Activated T-cell treated with anti-CD3 and anti-CD28 coated beads, Interleukin-2, amount 50 U/mL, for 4 hours (primary cell): ENCODE measurements at places on chromosomes 7 and 10. TPM values are rescaled to one million over a fixed set of nuclear protein-coding genes. Genes with fewer than 3 reads are reported as not detected.

DNA sequence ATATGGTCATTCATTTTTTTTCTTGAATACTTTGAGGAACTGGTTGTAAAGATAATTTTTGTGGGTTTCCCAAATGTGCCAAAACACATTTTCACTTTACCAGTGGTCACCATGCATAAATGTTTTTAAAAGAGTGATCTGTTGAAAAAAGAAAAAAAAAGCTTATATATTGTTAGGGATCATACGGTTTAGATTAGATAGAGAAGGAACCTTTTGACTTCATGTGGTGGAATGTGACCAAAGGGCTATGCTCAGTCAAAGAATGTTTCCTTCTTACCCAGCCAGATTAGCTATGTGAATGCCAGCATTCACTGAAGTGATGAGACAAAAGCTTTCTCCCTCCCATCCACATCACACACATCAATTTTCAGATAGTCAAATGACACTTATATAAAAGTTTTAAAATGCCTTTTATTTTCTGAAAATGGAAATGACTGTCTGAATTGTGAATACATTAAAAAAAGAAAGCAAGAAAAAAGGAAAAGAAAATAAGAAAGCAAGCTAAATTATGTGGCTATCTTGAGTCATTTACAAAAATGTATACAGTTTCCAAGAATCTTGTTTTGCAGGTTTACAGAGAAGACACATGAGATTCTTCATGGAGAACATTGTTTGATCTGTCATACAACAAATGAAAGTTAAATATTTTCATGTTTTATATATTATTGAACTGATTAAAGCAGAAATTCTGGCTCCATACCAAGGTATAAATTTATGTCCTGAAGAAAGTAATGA is 8.6 kb upstream of the CPED1 start:
- no peak for DNase-seq

GRCh38 chr10:3943695-3944257 is 158.8 kb upstream of the KLF6 start:
- no peak for DNase-seq

DNA sequence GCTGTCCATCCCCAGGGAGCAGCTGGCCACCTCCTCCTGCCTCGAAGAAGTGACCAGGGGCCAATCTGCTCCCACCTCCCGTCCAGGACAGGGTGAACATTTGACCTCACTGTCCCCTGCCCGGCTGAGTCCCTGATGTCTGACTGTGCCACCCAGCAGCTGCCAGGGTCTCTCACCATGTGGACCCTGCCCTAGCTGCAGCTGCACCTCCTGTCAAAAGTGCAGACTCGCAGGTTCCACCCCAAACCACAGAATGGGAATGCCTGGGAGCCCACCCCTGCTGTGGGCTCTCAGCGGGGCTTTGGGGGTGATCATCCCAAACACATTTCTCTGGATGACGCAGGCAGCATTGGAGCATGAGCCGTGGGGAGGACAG is 86.1 kb downstream of the RGS10 start:
- DNase-seq = no peak

GRCh38 chr10:124579011-124579399 is 117.4 kb downstream of the LHPP start:
- no peak for DNase-seq

Gene KIF11
- 4.6 TPM for total RNA-seq

Gene ANTXRL
- total RNA-seq = not detected

Gene SLC37A3
- 44.0 TPM for total RNA-seq

Gene OR2A42
- not detected for total RNA-seq

GRCh38 chr10:24223953-24224352 is 15.0 kb downstream of the KIAA1217 start:
- no peak for DNase-seq

Gene SYT15B
- 0.11 TPM for total RNA-seq

GRCh38 chr7:36310897-36311296 is 78.8 kb upstream of the ANLN start:
- DNase-seq = no peak

DNA sequence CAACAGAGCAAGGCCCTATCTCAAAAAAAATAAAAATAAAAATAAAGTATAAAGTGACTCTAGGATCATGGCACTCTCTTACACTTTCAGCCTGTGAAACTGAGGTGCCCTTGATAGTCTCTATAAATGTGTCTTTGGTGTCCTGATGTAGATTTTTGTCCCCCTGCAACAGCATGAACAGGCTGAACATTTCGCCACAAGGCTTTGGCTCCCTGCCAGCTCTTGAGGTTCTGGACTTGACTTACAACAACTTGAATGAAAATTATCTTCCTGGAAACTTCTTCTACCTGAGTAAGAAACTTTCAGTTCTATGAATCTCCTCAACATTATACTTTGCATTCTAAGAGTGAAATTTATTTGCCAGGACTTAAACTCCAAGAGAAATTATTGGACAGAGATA is 48.1 kb upstream of the BMS1 start:
- DNase-seq = no peak

DNA sequence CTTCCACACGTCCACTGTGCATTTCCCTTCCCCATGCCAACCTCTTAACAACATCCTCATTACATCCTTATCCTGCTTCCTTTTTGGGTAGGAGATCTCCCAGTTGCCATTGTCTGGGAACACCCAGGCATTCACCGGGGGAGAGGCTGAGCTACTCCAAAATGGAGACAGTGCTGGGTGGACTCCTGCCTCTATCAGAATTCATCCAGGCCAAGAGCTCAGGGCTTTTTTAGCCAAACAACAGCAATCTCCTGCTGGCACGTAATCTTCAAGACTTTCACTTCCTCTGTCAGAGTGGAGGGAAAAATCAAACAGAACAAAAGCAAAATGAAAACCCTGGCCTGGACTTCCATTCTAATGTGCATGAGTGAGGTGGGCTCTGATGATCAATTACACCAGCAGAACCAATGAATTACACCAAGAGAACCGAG is 245.0 kb downstream of the PRPF18 start:
- DNase-seq = no peak

DNA sequence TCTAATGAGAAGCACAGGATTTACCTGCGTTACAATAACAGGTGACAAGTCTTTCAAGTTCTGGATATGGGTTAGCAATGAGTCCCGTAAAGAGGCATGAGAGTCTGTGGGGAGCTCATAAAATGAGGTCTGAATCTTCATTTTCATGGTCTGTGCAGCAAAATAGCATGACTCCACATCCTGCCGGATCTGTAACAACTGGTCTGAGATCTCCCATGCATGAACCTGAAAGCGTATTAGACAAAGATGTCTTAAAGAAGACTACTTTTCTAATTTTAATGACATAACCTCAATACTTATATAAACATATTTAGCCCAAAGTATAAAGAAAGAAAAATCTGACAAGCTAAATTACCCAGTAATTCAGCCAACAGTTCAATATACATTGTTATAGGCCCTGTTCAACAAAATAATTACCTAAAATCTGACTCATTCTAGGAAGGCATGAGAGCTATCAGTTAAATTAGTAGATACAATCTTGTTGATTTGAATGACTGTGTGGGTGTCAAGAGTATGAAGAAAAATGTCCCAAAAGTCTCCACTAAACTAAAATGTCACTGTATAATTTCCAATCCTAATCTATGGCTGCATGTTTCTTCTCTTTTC is 36.9 kb downstream of the TNPO3 start:
- DNase-seq = no peak

Gene PIK3CG
- 18.4 TPM for total RNA-seq

GRCh38 chr7:107170051-107170915 is 1.5 kb downstream of the HBP1 start:
- no peak for DNase-seq

- DNase-seq = peak; percentile 13
Measured at GRCh38 chr10:62373995-62374861, at the start of gene ZNF365. TSS of gene ZNF365 (plus strand) at chr10:62374369. CDS start at chr10:62376194, 1,825 bp downstream.

Gene SP8
- not detected for total RNA-seq
